ENCODE measurements at places on chromosomes 12 and 14. TPM values are rescaled to one million over a fixed set of nuclear protein-coding genes. Genes with fewer than 3 reads are reported as not detected.

- no peak for DNase-seq
These were observed 467.4 kb upstream of the RGS6 start for GRCh38 chr14:71464840-71465239.

DNA sequence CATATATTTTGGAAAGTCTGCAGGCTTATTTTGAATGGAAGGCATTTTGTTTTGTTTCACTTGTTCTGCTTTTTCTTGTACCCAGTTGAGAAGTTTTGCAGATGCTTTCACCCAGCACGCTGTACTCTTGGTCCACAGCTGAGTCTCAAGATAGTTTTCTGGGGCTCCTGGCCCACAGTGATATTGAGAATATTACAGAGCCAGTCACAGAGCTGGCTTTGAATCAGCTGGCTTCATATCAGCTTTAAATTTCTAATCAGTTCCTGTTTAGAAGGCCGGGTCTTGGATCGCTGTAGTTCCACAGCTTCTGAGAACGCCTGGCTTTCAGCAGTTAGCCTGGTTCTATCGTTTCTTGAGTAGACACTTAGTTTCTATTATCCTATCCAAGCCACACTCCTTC is 32.5 kb upstream of the PARP11 start:
- no peak for DNase-seq

DNA sequence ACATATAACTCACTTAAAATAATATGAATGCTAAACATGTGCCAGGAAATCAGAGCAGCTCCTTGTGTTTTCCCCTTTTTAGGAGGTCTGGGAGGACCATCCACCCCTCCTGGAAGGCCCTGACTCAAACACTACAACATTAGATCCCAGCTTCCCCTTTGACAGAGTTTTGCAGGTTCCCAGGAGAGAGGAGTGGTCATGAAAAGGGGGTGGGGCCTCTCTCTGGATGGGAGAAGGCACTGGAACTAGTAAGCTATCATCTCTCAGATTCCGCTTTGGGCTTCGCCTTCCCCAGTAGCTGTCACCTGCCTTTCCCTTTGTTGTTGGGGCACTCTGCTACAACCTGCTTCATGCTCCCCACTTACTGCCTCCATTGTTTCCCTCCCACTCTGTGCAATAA is 149.2 kb downstream of the ZFP36L1 start:
- no peak for DNase-seq

GRCh38 chr12:51850965-51851299 is 2.4 kb upstream of the FIGNL2 start:
- no peak for DNase-seq

GRCh38 chr14:76334316-76334715 is 41.6 kb upstream of the ESRRB start:
- no peak for DNase-seq

GRCh38 chr14:85564841-85565527 is 35.0 kb downstream of the FLRT2 start:
- no peak for DNase-seq

GRCh38 chr12:6923003-6923732 is 4.6 kb upstream of the ATN1 start:
- DNase-seq: no peak

DNA sequence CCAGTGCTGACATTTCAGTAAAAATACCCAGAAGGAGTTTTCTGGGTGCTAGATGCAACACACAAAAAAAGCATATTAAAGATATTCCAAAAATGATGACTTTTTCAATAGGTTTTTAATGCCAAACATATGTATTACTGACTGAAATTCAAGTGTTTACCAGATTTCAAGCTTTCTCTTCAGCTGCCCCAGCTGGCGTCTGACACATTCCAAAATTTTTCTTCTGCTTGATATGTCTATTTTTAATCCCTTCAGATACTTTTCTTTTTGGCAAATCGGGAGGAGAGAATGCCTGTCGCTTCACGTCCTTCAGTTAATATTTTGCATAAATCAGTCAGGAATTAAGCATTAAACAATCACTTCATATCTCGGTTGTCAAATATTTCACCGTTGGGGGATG is 7.1 kb upstream of the CCDC60 start:
- no peak for DNase-seq

TAS2R30 gene
- total RNA-seq: 0.75 TPM

IRF2BPL gene
- total RNA-seq: 27.2 TPM

B4GALNT3 gene
- 1.2 TPM for total RNA-seq
